ENCODE measurements at places on chromosomes 16 and 17. TPM values are rescaled to one million over a fixed set of nuclear protein-coding genes. Genes with fewer than 3 reads are reported as not detected.

CHST4 gene
- 0.13 TPM for total RNA-seq

ANKRD40CL gene
- not detected for total RNA-seq

CCL4L2 gene
- total RNA-seq = not detected

SP2 gene
- 12.4 TPM for total RNA-seq

- no peak for DNase-seq
Observed at GRCh38 chr17:78031435-78031834, 72.9 kb downstream of the TNRC6C start.

DNA sequence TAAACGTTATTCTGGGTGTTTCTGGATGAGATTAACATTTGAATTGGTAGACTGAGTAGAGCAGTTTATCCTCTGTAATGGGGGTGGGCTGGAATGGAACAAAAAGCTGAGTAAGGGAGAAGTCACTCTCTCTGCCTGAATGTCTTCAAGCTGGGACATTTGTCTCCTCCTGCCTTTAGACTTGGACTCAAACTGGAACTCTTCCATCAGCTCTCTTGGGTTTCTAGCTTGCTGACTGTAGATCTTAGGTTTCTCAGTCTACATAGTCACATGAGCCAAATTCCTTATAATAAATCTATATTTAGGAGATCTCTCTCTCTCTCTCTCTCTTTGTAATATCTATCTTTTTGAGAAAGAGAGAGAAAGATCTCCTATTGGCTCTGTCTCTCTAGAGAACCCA is 553.3 kb upstream of the CDH11 start:
- DNase-seq = no peak

DNA sequence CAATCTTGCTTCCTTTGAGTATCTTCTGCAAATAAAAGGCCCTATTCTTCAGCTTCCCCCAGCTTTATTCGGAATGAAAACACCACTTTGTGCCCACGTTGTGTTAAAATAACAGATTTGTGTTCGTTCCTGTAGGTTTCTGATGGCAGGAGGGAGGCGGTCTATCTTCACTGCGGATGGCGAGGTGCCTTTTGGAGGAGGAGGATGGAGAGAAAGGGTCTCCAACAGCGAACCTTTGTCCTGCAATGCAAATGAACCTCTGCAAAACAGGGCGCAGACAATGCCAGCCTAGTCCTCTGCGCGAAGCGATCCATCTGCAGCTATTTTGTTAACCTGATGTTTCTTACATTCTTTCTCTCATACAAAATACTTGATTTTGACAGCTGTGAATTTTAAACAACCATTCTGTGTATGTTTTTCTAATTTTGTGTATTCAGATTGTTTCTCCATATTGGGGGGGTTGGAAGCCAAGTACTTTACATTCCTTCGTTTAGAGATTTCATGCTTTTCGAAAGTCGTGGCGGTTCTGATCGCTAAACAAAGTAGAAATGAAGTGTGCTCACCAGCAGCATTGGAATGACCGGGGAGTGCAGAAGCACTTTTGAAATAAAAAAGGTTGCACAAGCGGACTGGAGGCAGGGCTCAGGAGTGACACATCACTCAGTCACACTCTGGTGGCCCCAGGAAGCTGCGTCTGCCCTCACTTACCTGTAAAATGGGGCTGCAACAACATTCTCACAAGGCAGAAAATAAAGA is 279.0 kb upstream of the IRX5 start:
- no peak for DNase-seq

MFAP4 gene
- 0.67 TPM for total RNA-seq

SEPTIN1 gene
- total RNA-seq = 1.6 TPM

HP gene
- total RNA-seq = not detected

CCL14 gene
- not detected for total RNA-seq

MYH3 gene
- 2.1 TPM for total RNA-seq

GRCh38 chr16:56228476-56228875 is 37.2 kb downstream of the GNAO1 start:
- no peak for DNase-seq

GRCh38 chr17:32503251-32504165 is 16.7 kb downstream of the CDK5R1 start:
- no peak for DNase-seq

GRCh38 chr17:2251098-2251497 is 52.5 kb downstream of the SMG6 start:
- DNase-seq = no peak

All from endothelial cell (in vitro differentiated cells).